GM23338 (cell line): ENCODE measurements at places on chromosomes 3 and 15. TPM values are rescaled to one million over a fixed set of nuclear protein-coding genes. Genes with fewer than 3 reads are reported as not detected.

DNA sequence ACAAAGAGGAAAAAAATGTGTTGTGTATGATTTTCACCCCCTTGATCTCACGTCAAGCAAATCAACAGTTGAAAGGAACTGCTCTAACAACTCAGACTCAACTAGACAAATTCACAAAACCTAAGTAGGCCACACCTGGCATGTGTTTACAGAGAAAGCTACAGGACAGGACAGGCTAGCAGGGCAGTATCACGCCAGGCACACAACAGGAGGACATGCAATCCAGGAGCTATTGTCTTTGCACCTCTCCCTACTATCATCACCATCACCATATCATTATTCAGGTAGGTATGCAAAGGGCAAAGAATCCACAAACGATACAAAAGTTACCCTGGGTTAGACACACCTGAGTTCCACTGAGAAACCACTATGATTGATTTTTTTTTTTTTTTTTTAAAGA is 86.4 kb downstream of the TBL1XR1 start:
- no peak for DNase-seq

DNA sequence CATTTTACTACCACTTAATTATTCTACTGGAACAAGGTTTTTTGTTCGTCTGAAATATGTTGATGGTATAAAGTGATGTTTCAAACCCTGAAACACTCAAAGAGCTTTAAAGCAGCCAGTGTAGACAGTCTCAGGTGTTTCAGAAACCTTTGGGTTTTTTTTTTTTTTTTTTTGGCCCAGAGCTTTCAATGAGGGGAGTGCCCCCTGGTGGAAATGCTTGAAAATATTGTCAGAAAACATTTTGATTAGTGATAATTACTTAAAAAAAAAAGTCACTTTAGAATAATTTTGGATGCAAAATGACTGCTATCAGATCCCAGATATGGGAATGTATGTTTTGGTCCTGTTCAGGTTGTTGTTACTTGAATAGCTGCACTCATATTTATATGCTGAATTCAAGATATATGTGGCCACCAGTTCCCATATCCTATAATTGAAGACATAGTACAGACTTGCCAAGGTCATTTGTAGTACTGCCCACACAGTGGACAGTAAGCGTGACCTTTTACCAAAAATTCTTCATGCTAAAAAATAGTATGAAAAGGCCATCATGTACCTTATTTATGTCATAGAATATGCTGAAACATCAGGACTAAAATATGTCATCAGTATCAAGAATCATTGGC is 35.9 kb downstream of the SATB1 start:
- DNase-seq: peak; percentile 67

GRCh38 chr3:140113996-140114788 is 179.2 kb downstream of the CLSTN2 start:
- no peak for DNase-seq

DNA sequence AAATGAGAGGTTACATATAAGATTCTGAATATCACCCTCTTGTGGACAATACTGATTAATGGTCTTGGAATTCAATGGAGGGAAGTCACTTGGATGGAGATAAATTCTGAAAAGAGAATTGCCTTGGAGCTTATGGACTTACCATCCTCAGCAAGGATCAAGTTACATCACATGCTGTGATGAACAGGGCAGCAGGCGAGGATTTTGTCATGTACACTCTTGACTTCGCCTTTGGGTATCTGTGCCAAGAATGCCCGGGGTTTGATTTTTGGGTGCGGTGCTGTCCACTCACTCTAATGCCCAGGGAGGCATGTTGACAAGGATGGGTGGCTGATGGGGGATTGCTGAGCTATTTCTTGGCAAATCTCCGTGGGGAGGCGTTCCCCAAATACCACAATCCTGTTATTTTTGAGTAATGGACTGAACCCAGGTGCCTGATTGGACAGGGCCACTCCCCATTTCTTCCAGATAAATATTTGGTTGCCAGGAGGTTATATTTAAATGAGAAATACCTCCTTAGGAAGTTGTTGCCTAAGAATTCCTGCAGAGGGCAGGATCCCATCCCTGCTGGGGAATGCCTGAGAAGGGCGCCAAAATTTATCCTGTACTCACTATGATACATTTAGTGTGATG is 96.3 kb downstream of the TPRG1 start:
- peak; percentile 82 for DNase-seq

GRCh38 chr3:112101916-112102315 is 15.7 kb downstream of the C3orf52 start:
- DNase-seq: no peak

DNA sequence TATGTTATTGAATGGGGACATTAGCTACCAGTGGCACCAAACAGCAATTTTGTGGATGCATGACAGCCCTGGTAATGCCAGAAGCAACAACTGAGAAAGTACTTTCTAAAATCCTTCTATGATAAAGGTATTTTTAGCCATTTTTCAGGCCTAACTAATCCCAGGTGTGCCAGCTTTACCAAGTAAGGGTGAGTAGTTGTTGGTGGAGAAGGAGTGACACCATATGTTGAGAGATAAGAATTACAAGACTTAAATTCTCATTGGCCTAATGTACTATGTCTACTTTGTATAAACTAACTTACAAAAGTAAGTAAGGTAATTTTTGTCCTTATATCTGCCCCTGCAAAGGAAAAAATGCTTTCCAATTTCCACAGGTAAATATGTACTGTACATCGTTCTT is 4.1 kb upstream of the COX17 start:
- DNase-seq: peak; percentile 53

GRCh38 chr3:142624341-142625152 is 28.4 kb downstream of the PLS1 start:
- no peak for DNase-seq

DNA sequence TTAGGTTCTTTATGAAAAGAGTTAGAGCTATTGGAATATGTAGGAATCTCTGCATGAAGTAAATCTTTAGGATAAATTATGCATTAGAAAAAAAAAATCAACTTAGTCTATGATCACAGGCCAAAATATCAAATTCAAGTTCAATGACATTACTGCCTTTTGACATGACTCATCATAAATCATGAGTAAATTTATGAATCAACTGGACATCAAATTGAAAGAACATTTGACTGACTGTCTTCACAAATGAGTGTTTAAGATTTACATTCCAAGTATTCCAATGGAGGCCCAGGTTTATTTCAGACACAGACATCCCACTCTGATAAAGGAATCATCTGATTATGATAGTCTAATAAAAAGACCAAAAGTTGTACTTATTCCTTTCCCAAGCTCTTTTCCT is 192.8 kb upstream of the TTC14 start:
- no peak for DNase-seq

The NCKIPSD gene
- total RNA-seq: 43.1 and 45.1 TPM in 2 replicates

The ALDH1A2 gene
- 0.80 TPM in 1 of 2 replicates, not detected in the other for total RNA-seq
